Glutamatergic neuron (in vitro differentiated cells): ENCODE measurements at places on chromosomes 1 and 21. TPM values are rescaled to one million over a fixed set of nuclear protein-coding genes. Genes with fewer than 3 reads are reported as not detected.

The OR2AK2 gene
- total RNA-seq, result 0.49 TPM

- no peak for DNase-seq
Measured at GRCh38 chr1:151998611-151999362, 5.1 kb upstream of the S100A10 start.

The CGN gene
- total RNA-seq, result 2.0 TPM

The CDC42BPA gene
- 66.0 TPM for total RNA-seq

The LMOD1 gene
- total RNA-seq, result 0.20 TPM

DNA sequence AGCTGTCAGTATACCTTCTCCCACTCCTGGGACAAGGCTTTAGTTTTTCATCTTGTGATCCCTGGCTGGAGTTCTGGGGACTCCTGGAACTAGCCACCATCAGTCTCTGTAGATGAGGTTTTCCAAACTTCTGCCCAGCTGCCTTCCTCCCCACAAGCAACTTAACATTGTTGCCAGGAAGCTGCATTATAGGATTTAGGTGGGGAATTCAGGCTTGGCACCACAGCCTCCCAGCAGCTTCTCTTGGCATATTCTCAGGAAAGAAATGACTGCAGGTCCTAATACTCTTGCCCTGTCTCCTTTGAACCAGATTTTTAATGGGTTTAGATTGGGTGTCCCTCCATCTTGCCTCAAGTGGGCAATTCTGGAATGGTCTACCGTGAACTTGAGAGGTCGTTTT, 18.6 kb upstream of the KCNQ4 start:
- DNase-seq, result no peak

DNA sequence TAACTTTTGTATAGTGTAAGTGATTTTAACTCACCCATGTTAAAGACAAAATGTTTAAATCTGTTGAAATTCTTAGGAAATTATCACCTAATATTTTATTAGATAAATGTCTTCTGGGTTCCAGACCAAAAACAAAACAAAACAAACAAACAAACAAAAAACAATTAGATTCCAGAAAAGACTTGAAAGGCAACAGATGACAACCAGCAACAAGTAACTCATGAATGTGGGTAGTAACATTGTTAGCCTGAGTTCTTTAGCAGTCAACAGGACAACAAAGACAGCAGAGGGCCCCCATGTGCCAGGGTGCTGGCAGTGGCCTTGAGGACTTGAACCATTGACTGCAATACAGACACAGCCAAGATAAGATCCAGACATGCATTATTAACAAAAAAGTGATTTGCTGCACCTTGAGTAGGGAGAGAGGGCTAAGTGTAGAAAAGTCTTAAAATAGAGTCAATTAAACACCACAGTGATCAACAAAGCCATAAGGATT, 2.4 kb upstream of the CD247 start:
- no peak for DNase-seq

The LCE1D gene
- not detected for total RNA-seq

GRCh38 chr1:94727846-94728715, 92.1 kb upstream of the SLC44A3 start:
- DNase-seq, result no peak

The TMEM125 gene
- not detected for total RNA-seq
